ENCODE measurements at places on chromosomes 4 and X.

- H3K4me1 ChIP-seq: peaks cover 4% of the 10 kb centered on the region
- no peaks in the 10 kb centered on the region for H3K36me3 ChIP-seq
- H3K27ac ChIP-seq: peak overlapping the region; percentile 92
- H3K27me3 ChIP-seq: no peaks in the 10 kb centered on the region
- H3K4me3 ChIP-seq: no peak overlapping the region
- no peak for DNase-seq
These were observed 140.0 kb upstream of the SCML1 start for GRCh38 chrX:17597327-17597726.

DNA sequence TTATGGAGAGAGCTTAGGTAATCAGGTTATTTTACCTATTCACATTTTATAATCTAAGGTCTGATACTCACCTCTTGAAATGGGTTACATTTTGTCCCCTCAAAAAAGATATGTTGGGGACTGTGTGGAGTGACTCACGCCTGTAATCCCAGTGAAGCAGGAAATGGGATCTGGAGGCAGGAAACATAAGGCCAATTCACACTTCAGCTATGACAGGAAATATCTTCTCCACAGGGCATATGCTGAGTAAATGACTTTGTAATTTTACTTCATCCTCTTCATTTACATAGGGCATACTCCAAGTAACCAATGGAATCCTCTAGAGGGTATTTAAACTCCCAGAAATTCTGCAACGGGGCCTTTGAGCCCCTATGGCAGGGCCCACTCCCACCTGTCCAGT is 54.8 kb upstream of the ZMAT1 start:
- no peak for DNase-seq
- H3K36me3 ChIP-seq: no peaks in the 10 kb centered on the region
- no peak overlapping the region for H3K4me3 ChIP-seq

- no peak overlapping the region for H3K27ac ChIP-seq
- DNase-seq: no peak
- H3K36me3 ChIP-seq: no peaks in the 10 kb centered on the region
- H3K4me1 ChIP-seq: no peaks in the 10 kb centered on the region
- no peak overlapping the region for H3K4me3 ChIP-seq
These were observed 35.3 kb upstream of the HGFAC start for GRCh38 chr4:3406431-3406830.

- no peaks in the 10 kb centered on the region for H3K27me3 ChIP-seq
- H3K27ac ChIP-seq: no peak overlapping the region
- H3K4me3 ChIP-seq: no peak overlapping the region
- H3K36me3 ChIP-seq: no peaks in the 10 kb centered on the region
These were observed 85.7 kb upstream of the MTM1 start for GRCh38 chrX:150482537-150483206.

DNA sequence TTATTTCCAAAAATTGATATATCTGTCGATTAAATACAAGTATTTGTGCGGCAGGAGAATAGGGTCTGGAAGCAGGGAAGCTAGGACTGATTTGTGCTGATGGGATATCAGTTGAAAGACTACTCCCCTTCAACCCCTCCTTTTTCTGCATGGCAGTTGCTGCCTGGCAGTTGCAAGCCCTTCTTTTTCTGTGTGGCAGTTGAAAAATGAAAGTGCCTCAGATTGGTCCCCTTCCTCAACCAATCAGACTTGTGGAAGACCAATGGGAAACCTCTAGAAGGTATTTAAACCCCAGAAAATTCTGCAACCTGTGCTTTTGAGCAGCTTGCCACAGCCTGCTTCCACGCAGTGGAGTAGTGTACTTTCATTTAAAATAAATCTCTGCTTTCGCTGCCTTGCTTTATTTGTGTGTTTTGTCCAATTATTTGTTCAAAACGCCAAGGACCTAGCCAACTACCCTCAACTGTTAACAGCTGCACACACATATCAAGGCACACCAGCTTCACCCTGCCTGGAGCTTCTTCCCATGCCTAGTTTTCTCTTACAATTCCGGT is 1.5 kb upstream of the TMA16 start:
- H3K4me1 ChIP-seq: no peaks in the 10 kb centered on the region
- DNase-seq: no peak
